ENCODE measurements at places on chromosomes 4 and X. TPM values are rescaled to one million over a fixed set of nuclear protein-coding genes. Genes with fewer than 3 reads are reported as not detected.

The TMEM144 gene
- total RNA-seq, result 3.1 TPM

The GAGE13 gene
- not detected for total RNA-seq

The SOWAHB gene
- 0.05 TPM for total RNA-seq

The MGARP gene
- total RNA-seq, result 0.30 TPM

The NDST4 gene
- total RNA-seq, result not detected

The ARHGAP6 gene
- 0.05 TPM for total RNA-seq

The VSIG1 gene
- total RNA-seq, result 0.21 TPM

The FHDC1 gene
- total RNA-seq, result 0.64 TPM

The KCND1 gene
- total RNA-seq, result 0.96 TPM

The UBA6 gene
- 17.2 TPM for total RNA-seq

The TECRL gene
- not detected for total RNA-seq

The NUDT6 gene
- total RNA-seq, result 7.1 TPM

The PLAC8 gene
- total RNA-seq, result 0.55 TPM

The CT47A1 gene
- not detected for total RNA-seq

The CSAG3 gene
- not detected for total RNA-seq

The MAGEB10 gene
- not detected for total RNA-seq

The NSD2 gene
- total RNA-seq, result 45.9 TPM

The CYLC1 gene
- not detected for total RNA-seq
